ENCODE measurements at places on chromosomes 2 and 18. TPM values are rescaled to one million over a fixed set of nuclear protein-coding genes. Genes with fewer than 3 reads are reported as not detected.

Gene FAM161A
- 6.0 TPM for total RNA-seq

Gene WDR35
- total RNA-seq, result 17.5 TPM

Gene MEP1B
- total RNA-seq, result not detected

Gene ABHD1
- total RNA-seq, result not detected

DNA sequence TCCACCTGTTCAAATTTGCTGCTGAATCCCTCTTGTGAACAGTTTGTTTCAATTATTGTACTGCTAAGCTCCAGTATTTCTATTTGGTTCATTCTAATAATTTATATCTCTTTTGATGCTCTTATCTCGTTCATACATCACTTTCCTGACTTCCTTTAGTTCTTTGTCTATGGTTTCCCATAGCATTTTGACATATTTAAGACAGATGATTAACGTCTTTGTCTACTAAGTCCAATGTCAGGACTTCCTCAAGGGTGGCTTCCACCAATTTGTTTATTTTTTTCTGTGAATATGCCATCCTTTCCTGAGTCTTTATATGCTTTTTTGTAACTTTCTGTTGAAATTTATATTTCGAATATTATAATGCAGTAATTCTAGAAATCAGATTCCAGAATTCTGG is 9.6 kb downstream of the PIGN start:
- no peak for DNase-seq

GRCh38 chr2:5359397-5359796 is 332.8 kb upstream of the SOX11 start:
- no peak for DNase-seq

DNA sequence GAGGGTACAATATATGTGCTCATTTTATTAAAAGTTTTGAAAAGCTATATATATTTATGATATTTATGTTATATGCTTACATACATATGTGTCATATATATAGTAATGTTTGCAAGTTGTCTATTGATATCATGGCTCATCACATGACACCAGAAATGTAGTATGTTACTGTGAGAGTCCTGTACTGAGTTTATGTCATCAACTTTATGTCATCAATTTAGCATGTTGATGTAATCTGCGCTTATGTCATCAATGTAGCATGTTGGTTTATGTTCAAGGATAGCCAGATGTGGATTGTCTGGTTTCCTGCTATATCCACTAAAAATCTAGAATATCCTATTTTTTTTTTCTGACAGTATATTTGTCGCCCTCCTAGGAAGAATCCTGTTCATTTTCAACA is 77.4 kb downstream of the APLF start:
- DNase-seq, result no peak

DNA sequence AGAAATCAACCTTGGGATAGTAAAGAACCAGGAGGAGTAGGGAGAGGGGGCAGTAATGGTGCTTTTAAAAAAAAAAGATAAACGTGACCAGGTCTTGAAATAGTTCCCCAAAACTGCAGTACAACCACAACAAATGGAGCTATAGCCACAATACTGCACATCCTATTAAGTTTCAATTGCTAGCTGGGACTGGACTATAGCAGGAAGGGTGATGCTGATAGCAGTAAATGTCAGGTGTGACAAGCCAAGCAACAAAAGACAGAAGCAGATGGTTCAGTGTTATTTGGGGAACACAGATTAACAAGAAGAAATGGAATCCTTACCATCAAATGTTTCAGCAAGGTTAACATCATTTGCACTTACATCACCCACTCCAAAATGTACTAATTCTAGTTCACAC is 10.1 kb downstream of the RPS27A start:
- no peak for DNase-seq

DNA sequence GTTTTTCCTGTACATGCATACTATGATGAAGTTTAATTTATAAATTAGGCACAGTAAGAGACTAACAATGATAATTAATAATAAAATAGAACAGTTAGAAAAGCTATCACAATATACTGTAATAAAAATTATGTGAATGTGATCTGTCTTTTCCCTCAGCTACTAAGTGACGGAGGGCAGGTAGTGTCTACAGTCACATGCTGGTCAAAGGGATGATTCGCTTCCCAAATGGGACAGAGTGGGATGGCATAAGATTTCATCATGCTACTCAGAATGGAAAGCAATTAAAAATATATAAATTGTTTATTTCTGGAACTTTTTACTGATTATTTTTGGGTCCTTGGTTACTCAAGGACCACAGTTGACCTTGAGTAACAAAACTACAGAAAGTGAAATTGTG is 71.5 kb downstream of the DAW1 start:
- DNase-seq, result no peak

DNA sequence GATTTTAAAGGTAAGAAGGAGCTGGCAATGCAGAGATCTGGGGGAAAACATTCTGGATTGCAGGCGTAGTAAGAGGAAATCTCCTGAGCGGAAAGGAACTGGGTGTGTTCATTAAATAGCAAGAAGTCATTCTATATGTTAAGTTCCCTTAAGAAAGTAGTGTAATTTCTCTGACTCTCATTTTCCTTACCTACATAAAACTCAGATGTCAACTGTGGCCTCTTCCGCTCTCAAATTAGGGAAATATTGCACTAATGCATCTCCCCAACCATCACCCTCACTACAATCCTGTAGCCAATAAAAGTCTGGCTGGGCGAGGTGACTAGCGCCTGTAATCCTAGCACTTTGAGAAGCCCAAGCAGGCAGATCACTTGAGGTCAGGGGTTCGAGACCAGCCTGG is 89.0 kb upstream of the CDC42EP3 start:
- no peak for DNase-seq

DNA sequence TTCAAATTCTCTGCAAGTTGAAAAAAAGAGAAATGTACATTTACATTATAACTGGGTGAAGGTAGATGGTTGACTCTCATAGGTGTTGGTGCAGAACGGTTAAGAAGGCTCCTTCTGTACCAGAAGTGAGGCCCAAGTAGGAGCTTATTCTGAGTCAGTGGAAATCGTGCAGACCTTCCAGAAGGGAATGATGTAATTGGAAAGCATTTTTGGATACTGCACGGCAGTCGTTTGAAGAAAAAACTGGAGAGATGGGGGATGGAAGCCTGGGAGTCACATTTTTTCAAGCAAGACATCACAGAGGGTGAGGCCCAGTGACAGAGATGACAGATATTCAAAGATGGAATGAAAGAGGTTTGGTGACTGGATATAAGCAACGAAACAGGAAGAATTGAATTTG is 39.4 kb downstream of the HRH4 start:
- no peak for DNase-seq

DNA sequence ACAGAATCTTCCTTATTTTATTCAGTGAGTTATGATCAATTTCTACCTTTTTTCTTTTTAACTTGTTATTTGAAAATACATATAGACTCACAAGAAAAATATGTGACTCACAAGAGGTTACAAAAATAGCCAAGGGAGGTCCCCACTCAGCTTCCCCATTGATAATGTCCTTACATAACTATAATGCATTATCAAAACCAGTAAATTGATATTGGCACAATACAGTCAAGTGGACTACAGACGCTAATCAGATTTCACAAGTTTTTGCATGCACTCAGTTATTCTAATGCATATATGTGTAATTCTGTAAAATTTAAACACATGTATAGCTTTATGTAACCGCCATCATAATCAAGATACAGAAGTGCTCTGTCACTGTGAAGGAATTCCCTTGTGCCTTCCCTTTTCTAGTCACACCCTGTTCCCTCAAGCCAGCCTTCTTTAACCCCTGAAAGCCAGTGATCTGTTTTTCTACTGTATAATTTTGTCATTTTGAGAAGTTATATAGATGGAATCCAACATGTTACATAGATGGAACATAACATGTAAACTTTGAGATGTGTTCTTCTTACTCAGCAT is 118.4 kb downstream of the ALMS1 start:
- DNase-seq, result no peak

GRCh38 chr2:225272173-225272572 is 127.3 kb upstream of the NYAP2 start:
- DNase-seq, result no peak

Data from kidney epithelial cell (primary cell).